H4 (cell line): ENCODE measurements at places on chromosomes 11 and 22. TPM values are rescaled to one million over a fixed set of nuclear protein-coding genes. Genes with fewer than 3 reads are reported as not detected.

DNA sequence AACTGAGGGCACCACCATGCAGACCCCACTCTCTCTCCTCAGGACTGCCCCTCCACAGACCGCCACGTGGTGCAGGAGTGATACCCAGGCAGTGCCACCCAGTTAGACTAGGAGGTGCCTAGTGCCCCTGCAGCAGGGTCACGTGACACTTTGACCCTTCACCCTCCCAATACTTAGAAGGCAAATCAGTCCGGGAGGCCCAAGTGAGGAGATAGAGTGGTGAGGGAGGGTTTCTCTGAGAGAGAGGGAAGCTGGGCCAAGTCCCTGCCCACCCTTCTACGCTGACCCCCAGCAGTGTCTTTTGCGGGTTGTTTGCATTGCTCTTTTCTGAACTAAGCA, 84.6 kb downstream of the BUD13 start:
- DNase-seq, result no peak

The POTEH gene
- 0.12 and 1.2 TPM in 2 replicates for total RNA-seq

The PARVB gene
- total RNA-seq, result 28.3 and 32.7 TPM in 2 replicates

The PDE2A gene
- 2.6 and 3.0 TPM in 2 replicates for total RNA-seq

The RFPL3 gene
- total RNA-seq, result not detected in 2 replicates

The CHRNA10 gene
- total RNA-seq, result 0.18 and 0.91 TPM in 2 replicates

DNA sequence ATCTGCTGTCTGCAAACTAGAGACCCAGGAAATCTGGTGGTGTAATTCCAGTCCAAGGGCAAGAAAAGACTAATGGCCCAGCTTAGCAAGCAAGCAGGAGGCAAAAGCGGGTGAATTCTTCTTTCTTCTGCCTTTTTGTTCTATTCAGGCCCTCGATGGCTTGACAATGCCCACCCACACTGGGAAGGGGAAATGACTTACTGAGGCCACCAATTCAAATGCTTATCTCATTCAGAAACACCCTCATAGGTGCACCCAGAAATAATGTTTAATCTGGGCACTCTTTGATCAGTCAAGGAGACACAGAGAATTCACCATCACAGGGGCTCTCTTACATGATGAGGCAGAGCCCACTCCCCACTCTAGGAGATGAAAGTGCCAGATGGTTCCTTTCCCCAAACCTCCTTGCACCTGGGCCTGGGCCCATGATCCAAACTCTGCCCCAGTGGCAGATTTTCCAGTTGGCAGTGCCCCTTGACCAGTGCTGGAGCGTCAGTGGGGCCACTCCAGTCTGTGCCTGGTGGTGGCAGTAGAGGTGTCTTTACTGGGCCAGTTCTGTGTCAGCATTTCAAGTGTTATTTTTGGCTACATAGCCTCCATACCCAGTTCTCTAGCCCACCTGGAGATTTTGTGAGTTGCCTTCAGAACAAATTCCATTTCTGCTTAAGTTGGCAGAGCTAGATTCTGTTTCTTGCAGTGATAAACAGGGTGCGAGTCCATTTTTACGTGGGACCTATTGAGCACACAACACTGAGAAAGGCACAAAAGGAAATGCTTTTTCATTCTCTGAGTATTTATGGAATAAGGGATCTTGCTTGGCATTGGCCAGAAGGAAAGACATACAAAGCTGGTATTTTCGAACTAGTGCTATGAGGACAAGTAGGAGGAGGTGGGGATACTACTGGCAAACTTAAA, 7.5 kb downstream of the ELMOD1 start:
- peak; percentile 38 for DNase-seq

DNA sequence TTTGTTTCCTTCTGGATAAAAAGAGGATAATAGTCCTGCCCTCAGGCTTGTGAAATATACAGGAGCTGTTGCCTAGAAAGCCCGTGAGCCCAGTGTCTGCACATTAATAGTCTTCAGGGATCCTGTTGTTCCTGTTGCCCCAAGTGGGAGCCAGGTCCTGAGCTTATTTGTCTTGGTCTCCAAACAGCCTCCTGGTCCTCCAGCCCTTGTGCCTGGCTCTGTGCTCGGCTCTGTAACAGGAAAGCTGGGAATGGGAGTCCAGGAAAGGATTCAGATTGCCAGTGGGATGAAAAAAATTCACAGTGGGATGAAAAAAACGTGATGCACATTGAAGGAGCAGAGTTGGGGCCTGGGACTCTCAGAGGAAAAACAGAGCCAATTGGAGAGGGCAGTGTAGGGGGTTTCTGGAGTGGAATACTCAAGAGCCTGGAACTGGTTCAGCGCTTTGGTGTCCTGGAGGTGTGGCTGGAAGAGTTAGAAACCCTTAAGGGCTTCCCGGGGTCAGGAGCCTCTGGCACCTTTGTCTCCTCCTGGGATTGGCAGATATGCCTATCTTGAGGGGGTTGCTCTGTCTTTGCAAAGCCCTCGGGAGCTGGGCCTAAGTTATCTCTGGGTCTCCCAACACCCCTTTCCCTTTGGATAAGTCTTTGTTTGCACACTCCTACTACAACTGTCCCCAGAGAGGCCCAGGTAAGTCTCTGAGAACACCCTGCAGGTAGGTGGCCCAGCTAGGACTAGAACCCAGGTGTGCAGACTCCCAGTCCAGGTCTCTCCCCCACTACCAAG, 2.3 kb upstream of the INPPL1 start:
- no peak for DNase-seq

- no peak for DNase-seq
Measured at GRCh38 chr11:121670266-121670665, 217.5 kb upstream of the SORL1-AS1 start.

DNA sequence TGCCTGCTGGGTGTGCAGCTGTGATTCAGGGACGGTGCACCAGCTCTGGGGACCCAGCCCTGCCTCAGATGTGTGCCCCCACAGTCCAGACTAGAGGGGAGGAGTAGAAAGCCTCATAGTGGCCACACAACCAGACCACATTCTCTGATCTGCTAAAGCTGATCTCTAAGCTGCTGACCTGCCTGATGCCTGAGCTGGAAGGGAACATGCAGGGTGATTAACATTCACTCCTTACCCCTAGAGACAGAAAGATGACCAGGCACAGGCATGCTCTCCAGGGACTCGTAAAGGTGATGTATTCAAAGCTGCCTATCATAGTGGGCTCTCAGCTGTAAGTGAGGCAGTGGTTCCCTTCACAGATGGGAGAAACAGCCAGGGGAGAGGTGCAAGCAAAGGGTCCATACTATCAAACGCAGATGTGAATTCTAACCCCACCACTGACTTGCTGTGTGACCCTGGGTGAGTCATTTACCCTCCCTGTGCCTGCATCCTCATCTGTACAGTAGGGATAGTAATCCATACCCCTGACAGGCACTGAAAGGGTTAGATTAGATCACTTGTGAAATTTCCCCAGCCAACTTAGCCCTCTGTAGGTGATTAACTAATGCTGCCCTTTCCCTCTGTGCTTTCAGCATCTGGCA, 29.0 kb upstream of the LRRC32 start:
- DNase-seq, result no peak

The FGF19 gene
- 0.17 TPM in 1 of 2 replicates, not detected in the other for total RNA-seq

GRCh38 chr22:47380692-47381091, 618.2 kb downstream of the TBC1D22A start:
- DNase-seq, result no peak

DNA sequence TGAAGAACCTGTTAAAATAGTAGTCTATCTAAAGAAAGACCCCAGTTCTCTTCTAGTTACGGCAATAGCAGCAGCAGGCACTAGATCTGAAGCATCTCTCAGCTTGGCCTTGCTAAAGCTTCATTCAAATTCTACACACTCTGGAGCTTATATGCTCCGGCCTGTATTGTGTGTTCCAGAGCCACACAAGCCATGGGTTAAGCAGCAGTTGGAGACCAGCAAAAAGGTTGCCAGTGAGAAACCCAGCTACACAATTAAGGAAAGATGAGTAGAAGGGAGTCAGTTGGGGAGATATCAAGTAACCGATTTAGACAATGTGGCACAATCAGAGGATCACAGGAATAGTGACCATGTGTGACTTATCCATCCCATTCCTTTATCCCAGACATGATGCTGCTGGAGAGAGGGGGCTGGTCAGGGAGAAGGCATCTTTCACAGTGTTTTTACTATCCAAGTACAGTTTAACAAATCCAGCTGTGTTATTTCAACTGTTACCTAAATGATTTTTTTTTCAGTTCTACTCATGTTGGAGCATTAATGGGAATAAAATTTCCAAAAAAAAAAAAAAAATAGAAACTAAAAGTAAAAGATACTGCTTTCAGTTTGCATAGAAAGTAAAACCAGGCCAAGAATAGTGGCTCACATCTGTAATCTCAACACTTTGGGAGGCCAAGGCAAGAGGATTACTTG, 41.0 kb downstream of the PAX6 start:
- no peak for DNase-seq

GRCh38 chr11:67033661-67034166, 10.8 kb downstream of the SYT12 start:
- peak; percentile 96 for DNase-seq

DNA sequence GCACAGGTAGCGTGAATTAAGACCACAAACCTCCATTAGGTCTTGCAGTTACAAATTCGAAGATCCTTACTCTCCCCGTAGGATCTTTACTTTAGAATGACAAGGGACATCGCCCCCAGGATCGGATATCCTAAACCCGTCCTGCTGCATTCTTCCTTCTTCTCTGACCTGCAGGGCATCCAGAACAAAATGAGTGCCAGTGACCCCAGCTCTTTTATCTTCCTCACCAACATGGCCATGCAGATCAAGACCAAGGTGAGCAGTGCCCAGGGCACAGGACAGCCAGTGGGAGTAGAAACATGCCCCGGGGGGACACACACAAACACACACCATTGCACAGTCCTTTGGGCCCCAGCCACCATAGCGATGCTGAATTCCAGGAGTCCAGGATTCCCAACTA, 42.6 kb upstream of the MPEG1 start:
- DNase-seq, result no peak

- DNase-seq, result no peak
Measured at GRCh38 chr11:64451856-64452255, 92.9 kb downstream of the RPS6KA4 start.

DNA sequence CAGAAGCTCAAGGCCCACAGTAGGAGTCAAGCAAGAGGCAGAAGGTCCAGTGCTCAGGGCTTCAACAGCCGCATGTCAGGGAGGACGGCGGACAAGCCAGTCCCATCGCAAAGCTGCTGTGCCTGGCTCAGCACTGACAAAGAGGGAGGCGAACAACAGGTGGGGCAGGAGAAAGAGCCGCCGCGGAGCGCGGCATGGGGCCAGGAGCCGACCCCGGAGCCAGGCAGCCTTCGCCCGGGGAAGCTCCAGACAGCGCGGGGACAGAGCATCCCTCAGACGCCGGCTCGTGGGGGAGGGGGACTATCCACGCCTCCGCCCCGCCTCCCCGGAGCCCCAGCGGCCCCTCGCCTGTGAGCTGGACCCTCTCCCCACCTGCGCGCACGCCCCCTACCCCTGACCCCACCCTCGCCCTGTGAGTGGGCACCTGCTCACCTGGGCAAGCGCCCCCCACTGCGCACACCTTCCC, 369 bp downstream of the DHCR7 start:
- no peak for DNase-seq

- DNase-seq, result no peak
Measured at GRCh38 chr22:25373961-25374360, 154.5 kb downstream of the CRYBB2 start.

The SAA2 gene
- total RNA-seq, result not detected in 2 replicates

The C11orf87 gene
- total RNA-seq, result not detected in 2 replicates

GRCh38 chr11:120028181-120028896, 109.6 kb downstream of the TRIM29 start:
- DNase-seq, result no peak

DNA sequence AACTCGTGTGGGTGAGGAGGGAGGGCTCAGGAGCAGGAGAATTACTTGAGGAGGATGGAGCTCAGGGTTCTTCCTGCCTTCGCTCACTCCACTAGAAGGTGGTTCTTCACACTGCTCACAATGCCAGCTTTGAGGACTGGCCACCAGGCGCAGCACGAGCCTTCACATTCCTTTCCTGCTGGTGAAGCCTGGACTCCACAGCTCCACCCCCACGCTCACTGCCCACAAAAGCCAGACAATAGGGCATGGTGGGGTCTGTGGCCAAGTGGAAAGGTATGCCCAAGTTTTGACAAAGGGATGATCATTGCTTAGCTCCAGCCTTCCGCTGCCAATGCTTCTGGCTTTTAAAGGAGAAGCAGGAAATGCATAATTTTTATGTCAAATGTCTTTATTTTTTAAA, 58.0 kb upstream of the FADD start:
- no peak for DNase-seq
